T-helper 2 cell (primary cell): ENCODE measurements at places on chromosomes 3 and 15.

DNA sequence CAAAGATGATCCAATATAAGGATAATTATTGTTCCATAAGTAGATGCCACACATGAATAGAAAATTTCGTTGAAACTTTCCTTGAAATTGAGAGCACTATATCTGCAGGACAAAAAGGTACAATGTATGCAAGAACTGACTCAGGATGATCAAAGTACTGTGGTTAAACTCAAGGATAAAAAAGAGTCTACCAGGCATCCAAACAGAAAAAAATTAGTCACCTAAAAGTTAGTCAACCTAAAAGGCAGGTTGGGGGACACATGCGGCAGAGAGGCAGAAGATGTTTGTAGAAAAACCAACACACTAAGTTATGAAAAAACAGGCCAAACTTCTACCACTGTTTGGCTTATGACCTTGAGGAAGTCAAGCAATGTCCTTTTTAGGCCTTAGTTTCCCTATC lies 68.7 kb downstream of the GSK3B start:
- DNase-seq = no peak

GRCh38 chr15:45903283-45903682 lies 268.5 kb downstream of the SQOR start:
- DNase-seq = no peak

GRCh38 chr3:38382506-38383080 lies 36.0 kb downstream of the XYLB start:
- DNase-seq = no peak

GRCh38 chr3:172009803-172010202 lies 29.6 kb upstream of the FNDC3B start:
- no peak for DNase-seq

DNA sequence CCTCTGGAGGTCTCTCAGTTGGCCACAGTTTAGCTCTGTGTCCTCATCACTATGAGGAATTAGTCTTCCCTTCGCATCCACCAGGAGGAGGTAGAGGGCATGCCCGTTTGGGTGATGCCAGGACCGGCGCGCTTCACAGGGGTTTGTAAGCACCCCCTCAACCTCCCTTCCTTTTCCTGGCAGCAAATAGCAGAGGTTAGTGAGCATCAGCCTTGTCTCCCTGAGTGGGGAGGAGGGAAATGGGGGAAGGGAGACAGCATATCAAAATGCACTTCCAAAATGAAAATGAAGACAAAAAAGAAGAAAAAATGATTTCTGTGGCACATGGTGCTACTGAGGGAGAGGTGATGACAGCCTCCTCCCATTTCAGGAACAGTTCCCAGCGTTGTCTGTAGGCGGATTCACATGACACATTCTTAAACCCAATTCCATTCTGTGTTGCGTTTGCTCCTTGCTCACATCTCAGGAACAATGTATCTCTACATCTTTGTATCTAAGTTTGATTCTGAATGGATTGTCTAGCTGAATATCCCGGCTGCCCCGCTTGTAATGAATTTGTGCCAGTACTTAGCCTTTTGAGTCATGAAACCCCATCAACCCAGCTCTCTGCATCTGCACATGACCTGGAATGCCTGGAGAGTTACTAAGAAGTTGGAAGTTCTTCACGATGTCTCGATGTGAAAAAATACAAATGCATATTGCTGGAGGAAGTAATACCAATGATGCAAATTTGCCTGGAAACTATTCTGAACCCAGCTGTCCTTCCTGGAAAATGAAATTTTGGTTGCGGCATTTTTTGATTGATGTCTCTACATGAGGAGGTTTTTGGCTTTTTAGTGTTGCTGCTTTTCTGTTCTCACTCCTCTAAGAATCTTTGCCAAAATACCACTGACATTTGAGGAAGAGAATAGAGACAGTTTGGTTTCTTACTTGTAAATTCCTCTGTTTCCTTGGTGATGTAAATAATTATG lies 45.2 kb downstream of the TYRO3 start:
- DNase-seq = peak; percentile 18

- no peak for DNase-seq
These were observed 14.9 kb downstream of the ACOX2 start for GRCh38 chr3:58521917-58522631.

DNA sequence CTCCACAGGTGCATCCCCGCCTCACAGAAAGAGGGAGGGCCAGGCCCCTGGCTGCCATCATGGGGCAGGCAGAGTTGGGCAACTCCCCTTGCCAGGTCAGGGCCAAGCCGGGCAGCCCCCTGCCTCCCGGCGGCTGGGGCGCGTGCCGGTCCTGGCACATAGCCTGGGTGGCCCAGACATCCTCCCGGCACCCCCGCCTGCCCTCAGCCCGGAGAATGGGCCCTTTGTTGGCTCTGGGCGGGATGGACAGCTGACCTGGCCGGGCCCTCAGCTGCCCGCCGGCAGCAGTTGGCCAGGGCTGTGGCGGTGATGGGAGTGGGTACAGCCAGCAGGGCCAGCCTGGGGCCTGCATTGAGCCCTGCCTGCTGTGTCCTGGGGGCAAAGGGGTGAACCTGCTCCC lies 16.5 kb downstream of the PLXNA1 start:
- no peak for DNase-seq

GRCh38 chr3:131374741-131375140 lies 6.8 kb upstream of the NUDT16 start:
- no peak for DNase-seq

GRCh38 chr3:65078748-65079147 lies 390.9 kb upstream of the ADAMTS9 start:
- no peak for DNase-seq

DNA sequence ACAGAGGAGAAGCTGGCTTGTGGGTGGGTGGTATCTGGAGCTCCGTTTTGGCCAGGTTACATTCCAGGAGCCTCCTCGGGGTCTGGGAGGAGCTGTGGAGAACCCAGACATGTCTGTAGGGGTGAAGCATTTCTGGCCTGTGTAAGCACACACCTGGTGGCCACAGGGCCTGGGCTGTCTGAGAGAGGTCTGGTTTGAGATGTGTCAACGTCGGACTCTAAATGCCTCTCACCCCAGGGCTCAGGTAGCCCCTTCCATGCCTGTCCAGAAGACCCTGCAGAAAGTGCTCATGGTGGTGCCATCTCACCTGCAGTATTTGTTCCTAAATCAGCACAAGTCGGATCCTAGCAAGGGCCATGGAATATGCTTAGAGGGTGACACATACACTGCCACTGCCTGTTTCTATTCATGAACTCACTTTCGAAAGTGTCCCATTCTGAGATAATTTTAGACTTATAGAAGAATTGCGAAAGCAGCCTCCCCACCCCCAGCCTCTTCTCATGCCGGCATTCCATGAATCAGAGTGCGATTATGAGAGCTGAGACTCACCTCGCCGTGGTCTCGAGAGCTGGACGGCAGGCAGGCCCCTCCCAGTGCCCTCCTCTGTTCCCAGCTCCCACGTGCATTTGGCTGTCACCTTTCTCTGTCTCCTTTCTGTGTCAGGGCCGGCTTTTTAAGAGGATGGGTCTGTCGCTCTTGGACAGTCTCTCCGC lies 63.7 kb downstream of the KLF15 start:
- DNase-seq = no peak
